ENCODE measurements at places on chromosomes 11 and 22.

- no peak for DNase-seq
These were observed 13.2 kb downstream of the CCND1 start for GRCh38 chr11:69654001-69654659.

GRCh38 chr11:128279866-128280265, 307.5 kb downstream of the ETS1 start:
- DNase-seq = no peak

- DNase-seq = peak; percentile 85
These were observed 953 bp upstream of the PACS1 start for GRCh38 chr11:66068923-66069714.

DNA sequence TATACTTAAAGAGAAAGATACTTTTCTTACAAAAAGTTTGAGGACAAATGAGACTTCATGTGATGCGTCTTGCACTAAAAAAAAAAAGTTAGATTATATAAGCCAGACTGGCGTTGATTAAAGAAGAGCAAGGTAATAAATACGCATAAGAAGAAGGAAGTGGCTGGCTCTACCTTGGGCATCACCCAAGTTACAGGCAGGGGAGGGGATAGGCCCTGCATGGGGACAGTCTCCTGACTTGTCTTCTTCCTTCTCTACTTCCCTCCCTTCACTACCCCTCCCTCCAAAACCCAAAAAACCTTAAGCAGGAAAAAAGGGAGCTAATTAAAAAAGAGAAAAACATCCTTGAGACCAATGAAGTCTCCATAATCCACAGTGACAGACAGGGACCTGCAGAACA, 22.3 kb upstream of the TMA7B start:
- no peak for DNase-seq

GRCh38 chr11:68050371-68050841, 11.6 kb downstream of the TCIRG1 start:
- DNase-seq = no peak

GRCh38 chr11:92216789-92217188, 7.8 kb upstream of the FAT3 start:
- no peak for DNase-seq

- no peak for DNase-seq
These were observed 72.0 kb downstream of the SLC5A12 start for GRCh38 chr11:26649884-26650283.

- no peak for DNase-seq
These were observed 20.3 kb downstream of the UQCR10 start for GRCh38 chr22:29787371-29787980.

DNA sequence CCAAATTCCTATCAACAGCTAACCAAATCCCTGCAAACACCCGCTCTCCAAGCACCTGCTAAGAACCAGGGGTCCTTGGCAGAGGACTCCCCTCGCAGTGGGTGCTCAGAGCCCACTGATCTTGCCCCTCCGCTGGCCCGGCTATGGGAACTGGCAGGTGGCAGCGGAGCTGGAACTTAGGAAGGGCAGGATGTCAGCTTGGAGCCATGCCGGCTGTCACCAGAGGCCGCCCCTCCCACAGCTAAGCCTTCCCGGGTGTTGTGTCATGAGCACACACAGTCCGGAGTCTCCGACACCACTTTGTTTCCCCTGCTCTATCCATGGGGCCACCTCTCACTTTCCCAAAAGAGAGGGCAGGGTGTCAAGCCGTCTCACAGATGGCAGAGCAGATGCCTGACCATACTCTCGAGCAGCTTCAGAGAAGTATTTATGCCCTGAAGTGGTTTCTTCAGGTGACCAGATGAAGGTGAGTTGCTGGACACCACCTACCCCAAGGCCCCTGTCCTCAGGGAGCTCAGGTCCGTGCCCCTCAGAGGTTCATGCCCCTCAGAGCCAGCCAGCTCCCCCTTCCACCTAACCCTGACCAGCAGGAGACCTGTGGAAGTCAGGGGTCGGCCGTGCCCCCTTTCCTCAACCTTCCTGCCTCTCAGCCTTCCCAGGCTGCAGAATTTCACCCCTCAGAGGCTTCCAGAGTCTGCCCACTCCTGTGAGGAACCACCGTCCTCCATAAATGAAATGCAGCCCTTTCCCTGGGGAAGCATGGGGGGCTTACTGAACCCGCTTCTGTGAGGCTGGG, 545.7 kb upstream of the B3GAT1 start:
- DNase-seq = no peak

GRCh38 chr11:64156235-64157011, 9.5 kb downstream of the MACROD1 start:
- no peak for DNase-seq

DNA sequence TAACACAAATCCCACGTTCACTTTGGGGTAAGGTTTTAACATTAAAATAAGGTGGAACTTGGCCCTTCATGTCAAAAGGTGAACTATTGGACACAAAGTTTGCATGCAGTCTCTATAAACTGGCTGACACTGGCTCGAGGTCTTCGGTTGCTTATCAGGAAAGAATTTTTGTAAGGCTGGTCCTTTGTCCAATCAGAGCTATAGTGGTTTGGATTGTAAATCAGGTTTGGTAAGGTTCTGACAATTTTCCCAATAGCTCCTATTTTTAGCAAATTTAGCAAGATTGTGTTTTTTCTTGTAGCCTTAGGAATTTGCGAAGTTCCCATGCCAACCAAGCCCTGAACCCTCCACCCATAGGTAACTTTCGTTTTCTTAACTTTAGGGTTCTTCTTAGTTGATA, 17.6 kb upstream of the MED17 start:
- DNase-seq = no peak

- no peak for DNase-seq
These were observed 39.9 kb downstream of the MYEOV start for GRCh38 chr11:69333879-69334278.

DNA sequence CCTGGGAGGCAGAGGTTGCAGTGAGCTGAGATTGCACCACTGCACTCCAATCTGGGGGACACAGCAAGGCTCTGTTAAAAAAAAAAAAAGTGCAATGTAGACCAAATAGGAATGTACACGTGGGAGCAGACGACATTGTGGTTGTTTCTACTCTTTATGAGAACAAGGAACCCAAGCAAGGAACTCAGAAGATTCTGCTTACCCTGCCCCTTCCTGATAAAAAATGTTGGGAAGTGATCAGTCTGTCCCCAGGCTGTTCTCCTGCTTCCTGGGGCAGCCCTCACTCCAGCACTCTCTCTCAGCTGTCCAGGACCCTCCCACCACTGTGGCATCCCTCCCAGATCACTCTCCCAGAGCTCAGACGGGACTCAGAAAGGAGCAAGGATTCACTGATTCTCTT, 31.8 kb downstream of the SLCO2B1 start:
- DNase-seq = no peak

DNA sequence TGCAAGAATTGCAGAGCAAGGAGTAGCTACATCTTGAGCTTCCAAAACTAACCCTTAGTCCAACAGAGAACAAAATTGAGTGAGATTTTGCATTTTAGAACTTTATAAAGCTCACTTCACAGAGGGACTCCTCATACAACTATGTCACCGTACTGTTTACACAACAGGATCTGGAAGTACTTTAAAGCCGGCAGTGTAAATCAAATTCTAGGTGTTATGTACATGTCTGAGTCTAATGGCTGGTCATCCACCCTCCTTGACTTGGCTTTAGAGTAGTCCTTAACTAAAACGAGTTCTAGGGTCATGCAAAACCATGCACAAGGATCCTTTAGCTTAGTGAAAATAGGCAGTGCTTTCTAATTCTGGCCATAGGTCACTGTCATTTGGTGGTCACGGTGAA, 23.5 kb downstream of the IRAG1 start:
- no peak for DNase-seq

DNA sequence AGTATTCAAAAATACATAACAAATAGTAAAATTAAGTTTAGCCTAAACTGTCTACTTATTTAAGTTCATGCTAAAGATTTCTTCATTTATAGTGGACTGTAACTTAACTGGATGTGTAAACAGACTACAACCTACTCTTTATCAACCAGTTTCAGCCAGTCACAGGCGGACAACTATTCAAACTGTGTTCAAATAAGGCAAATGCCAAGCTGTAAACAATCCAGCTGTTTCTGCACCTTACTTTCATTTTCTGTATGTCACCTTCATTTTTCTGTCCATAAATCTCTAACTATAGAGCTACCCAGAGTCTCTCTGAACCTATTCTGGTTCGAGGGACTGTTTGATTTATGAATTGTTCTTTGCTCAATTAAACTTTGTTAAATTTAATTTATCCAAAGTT, 992.8 kb downstream of the DLG2 start:
- no peak for DNase-seq

- no peak for DNase-seq
These were observed 73.2 kb upstream of the BLID start for GRCh38 chr11:122189229-122189628.

- DNase-seq = no peak
These were observed 88.4 kb upstream of the RTL6 start for GRCh38 chr22:44586351-44586990.

GRCh38 chr11:78840623-78841022, 266.0 kb upstream of the NARS2 start:
- no peak for DNase-seq

- no peak for DNase-seq
These were observed 3.2 kb downstream of the TUBA8 start for GRCh38 chr22:18113680-18114394.

- no peak for DNase-seq
These were observed 539 bp downstream of the SIRT3 start for GRCh38 chr11:235609-235996.

DNA sequence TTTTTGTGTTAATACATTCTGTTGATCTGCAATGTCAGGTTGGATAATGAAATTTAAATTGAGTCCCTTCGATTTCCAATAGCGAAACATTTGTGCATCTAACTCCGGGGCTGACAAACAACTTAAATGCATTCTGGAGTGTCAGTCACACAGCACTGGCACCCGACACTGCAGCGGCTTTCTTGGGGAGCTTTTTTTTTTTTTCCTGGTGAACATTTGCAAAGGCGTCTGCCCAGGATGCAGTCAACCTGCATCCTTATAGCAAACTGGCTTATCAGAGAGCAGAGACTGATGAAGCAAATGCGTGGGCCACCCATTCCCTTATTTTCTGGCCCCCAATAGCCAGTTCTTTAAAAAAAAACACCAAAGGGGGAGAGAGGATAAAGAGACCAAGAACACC, 1167.7 kb downstream of the LRRC4C start:
- DNase-seq = no peak

- DNase-seq = no peak
These were observed 735.9 kb downstream of the NTM start for GRCh38 chr11:132106096-132106982.

DNA sequence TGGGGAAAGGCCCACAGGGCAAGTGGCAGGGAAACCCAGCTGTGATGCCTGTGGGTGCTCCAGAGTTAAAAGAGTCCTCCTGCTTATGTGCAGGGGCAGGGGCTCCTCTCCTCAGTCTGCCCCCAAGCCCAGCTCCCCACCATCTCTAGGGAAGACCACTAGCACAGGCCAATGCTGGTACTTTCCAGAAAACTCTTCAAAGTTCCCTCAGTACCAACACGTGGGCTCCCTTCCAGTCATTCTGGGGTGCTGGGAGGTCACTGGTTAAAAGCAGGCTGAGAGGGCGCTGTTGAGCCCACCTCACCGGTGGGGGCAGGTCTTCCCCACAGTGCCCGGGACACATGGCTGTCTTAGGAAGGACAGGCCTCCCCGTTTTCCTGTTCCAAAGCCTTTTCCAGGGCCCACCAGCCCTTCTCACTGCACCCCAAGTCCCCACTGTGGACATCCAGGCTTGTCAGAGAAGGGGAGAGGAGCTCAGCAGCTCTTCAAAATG, 154.6 kb downstream of the TRIM29 start:
- DNase-seq = no peak

DNA sequence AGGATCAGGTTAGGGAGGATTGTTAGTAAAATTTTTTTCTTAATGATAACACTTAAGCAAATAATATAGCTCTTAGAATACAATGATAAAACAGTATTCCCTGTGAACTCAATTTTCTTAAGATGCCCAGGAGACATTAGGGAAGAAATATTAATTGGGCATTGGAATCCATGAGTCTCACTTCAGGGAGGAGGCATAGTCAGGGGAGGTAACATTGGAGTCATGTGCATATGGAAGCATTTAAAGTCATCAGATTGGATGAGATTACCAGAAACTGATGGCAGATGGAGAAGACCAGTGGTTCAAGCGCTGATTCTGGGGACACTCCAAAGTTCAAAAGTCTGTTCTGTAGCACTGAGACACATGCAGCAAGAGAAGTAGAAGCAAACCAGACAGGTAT, at the start of gene OR9G1:
OR9G1 (plus strand) TSS at position 301 of the 400 bp plus-strand sequence. CDS start 1,293 bp downstream, outside the sequence.
- no peak for DNase-seq

DNA sequence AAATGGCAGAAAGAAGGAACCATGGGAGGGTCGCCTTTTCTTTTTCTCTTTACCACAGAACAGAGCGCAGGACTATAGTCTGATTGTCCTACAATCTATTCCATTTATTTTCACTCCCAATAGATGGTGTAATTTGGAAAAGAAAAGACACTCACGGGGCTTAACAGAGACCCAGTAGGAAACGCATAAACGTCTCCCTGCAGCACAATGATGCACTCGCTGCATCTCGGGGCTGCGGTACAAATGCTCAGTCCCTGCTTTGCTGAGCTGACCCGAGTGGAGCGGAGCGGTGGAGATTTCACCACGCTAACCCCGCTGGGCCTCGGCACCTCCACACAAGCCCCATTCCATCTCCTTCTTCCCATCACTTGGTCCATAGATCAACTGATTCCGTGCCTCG, 1.5 kb downstream of the FEZ1 start:
- no peak for DNase-seq

GRCh38 chr11:10798330-10798928, 10.3 kb downstream of the EIF4G2 start:
- no peak for DNase-seq

DNA sequence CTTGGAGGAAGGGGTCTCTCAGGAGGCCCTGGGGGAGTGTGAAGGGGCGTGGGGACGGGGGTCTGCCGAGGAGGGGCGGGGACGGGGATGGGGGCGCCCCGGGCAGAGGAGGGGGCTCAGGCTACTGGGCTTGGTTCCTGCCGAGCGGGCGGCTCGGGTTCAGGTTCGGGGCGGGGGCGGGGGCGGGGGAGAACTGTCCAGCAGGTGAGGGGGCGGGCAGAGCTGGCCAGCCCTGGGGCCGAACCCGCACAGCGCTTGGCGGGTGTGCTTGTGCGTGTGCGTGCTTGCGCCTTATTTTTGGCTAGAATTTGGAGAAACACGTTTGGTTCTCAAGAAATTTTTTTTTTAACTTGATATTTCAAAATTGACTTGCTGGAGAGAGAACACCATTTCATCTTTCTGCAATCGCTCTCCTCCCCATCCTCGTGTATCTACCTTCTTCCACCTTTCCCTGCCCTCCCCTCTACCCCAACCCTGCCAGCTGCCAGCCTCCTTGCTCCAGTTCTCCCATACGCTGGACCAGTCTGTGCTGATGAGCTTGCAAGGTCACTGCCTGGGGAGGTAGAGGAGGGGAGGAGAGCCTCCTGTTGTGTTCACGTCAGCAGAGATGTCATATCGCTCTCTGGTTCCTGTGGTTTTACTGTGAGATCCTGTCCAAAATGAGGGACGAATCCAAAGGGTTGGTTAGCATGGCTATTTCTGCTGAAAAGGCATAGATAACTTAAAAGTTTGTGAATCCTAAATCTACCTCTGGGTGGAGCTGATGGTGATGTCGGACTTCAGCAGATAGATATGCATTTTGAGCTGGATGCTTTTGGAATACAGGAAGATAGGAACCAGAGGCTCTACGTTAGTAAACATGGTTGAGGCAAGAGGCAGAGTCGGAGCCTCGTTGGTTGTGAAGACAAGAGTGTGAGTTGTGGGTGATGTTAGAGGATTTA, 668 bp downstream of the MADD start:
- peak; percentile 77 for DNase-seq

Measured in cardiac septum (tissue), 1 donor.